Left colon (tissue), 2 donors: ENCODE measurements at places on chromosomes 11 and 22. TPM values are rescaled to one million over a fixed set of nuclear protein-coding genes. Genes with fewer than 3 reads are reported as not detected.

The PATL1 gene
- 38.1 TPM for total RNA-seq

The MS4A7 gene
- 9.8 TPM for total RNA-seq

The MUC5AC gene
- 0.09 TPM for total RNA-seq

The SLC16A8 gene
- not detected for total RNA-seq

The RASL10A gene
- 1.7 TPM for total RNA-seq

The CARS1 gene
- 43.2 TPM for total RNA-seq

The MCM5 gene
- total RNA-seq, result 17.2 TPM

The SMIM35 gene
- not detected for total RNA-seq

The CNIH2 gene
- 1.1 TPM for total RNA-seq

The TMEM25 gene
- total RNA-seq, result 6.2 TPM

The PLAAT4 gene
- 51.4 TPM for total RNA-seq

The OR52N4 gene
- total RNA-seq, result not detected

The GSTT2 gene
- 0.89 TPM for total RNA-seq

The SLC17A6 gene
- not detected for total RNA-seq

The UPB1 gene
- 0.08 TPM for total RNA-seq

The GALNT18 gene
- 5.9 TPM for total RNA-seq

The MS4A1 gene
- total RNA-seq, result 3.1 TPM

The SRPRA gene
- total RNA-seq, result 82.6 TPM

The TIGD3 gene
- 0.20 TPM for total RNA-seq

The FGF3 gene
- total RNA-seq, result not detected

The EFCAB6 gene
- total RNA-seq, result 0.58 TPM

The OR10G8 gene
- total RNA-seq, result not detected

The TEX12 gene
- 0.39 TPM for total RNA-seq

The APOBEC3F gene
- 6.6 TPM for total RNA-seq

The SEZ6L gene
- 0.08 TPM for total RNA-seq

The APOA4 gene
- not detected for total RNA-seq

The UBTFL1 gene
- total RNA-seq, result not detected

The CCDC73 gene
- not detected for total RNA-seq

The NLRX1 gene
- total RNA-seq, result 17.9 TPM

The TYR gene
- total RNA-seq, result not detected

The UBQLNL gene
- 0.25 TPM for total RNA-seq

The GAB4 gene
- not detected for total RNA-seq

The CABP4 gene
- 1.1 TPM for total RNA-seq

The OR4A5 gene
- not detected for total RNA-seq

The POTEH gene
- total RNA-seq, result not detected
